Stimulated activated CD4-positive, alpha-beta T cell treated with anti-CD3 and anti-CD28 coated beads, Interleukin-1b, Interleukin-23, amount 100 ng/mL, for 1 hour (primary cell): ENCODE measurements at places on chromosomes 3 and 15.

DNA sequence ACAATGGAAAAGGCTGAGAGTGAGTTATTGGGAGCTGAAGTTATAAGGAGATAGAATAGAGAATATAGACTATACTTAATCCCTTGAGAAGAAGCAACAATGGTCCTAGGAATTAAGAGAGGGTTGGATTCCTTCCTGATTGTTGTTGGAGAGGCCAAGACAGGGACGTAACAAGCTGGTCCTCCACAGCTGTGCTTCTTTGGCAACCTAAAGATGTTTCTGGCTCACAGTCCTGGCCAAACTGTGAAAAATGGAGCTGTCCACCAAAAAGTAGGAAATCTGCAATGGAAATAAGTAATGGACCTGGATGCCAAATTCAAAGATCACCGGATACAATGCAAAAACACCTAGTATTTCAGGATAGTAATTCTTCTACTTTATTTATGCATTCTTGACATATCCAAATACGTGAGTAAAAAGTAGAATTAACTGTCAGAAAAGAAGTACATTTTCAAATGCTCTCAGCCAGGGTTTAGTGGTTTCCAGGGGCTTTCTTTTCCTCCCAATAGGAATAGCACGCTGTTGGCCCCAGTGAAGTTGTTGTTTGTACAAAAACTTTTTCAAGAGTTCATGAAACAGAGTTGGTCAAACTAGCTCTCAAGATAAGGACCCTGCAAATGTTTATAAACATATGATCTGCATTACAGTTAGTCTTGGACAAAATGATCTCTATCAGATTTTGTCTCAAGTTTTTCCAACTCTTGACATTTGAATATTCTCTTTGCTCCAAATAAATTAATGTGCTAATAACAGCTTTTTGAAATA lies 28.3 kb downstream of the CERS3 start:
- no peak for DNase-seq

GRCh38 chr15:64695561-64695992 lies 79.8 kb downstream of the RBPMS2 start:
- no peak for DNase-seq

DNA sequence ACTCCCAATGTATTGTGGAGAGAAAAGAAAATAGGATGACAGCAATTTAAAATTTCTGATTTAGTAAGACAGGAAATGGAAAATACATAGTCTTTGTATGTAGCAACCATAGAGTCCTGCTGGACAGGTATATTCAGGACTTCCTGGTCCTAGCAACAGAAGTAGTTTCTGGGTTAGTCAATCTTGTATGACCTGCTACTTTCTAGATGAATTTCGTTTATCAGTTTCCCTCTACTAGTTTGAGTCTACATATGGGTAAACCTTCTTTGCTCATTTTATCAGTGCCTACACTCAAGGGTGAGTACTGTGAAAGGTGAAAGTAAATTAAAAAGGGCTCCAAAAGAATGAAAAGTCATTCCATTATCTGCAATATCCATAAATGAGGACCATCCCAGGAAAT lies 309.8 kb downstream of the UNC13C start:
- DNase-seq: no peak

DNA sequence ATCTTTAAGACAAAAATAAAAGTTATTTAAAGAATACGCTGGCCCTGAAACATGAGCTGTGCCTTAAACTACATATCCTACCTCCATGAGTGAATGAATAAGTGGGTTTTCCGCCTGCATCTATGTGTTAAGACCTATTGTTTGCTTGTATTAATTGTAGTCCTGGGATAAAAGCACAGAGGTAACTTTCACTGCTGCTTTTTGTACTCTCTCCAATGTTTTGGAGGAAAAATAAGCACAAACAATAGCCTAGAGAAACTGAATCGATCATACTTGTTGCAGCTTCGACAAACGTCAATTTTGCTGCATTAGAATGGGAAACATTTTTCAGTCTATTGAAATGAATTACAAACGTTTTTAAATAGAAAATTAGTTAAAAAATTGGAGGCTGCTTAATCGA lies 1.3 kb upstream of the CTNNB1 start:
- no peak for DNase-seq

DNA sequence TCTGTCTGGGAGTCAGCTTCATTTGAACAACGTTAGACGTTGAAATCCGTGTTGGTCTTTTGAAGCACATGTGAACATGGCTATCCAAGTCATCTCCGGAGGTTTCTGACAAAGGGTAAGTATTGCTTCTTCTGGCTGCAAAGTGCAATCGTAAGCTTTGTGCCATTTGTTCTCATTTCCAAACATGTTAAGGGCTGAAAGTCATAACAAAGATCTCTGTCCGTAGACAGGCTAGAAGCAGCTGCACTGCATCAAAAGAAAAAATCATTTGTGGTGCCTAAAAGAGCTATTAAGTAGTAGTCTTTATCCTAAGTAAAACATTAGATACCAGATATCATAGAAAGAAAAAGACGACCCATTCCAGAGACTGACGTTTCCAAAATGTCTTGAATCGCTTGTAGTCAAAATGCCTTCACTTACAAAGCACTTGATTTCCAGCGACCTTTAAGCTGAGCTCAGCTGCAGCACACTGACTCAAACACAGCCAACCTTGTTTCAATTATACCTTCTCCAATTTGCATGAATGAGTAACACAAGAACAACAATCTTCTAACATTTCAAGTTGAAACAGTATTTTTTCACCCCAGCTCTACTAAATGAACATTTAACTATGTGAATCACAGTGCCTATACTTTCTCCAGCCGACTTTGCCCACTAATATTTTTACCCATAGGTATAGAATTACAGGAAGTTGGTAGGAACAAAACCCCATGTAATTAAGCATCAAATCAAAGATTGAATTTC lies 76.6 kb downstream of the NEDD4 start:
- no peak for DNase-seq

GRCh38 chr3:45119824-45120358 lies 26.3 kb downstream of the CDCP1 start:
- no peak for DNase-seq

DNA sequence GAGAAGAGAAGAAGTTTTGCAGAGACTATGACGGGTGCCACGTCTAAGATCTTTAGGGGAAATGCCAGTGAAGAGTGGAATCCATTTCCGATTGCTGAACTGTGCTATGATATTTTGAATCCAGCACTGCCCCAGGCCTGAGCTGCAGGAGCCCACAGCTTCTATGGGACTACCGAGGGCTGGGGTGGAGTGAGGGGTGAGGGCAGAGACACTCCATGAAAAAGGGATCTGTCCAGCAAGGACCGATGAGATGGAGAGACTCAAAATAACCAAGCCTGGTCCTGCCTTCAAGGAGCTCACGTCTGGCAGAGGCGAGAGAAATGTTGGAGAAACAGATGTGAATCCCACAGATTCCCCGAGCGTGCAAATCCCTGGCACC lies 79.8 kb upstream of the MEF2A start:
- no peak for DNase-seq

DNA sequence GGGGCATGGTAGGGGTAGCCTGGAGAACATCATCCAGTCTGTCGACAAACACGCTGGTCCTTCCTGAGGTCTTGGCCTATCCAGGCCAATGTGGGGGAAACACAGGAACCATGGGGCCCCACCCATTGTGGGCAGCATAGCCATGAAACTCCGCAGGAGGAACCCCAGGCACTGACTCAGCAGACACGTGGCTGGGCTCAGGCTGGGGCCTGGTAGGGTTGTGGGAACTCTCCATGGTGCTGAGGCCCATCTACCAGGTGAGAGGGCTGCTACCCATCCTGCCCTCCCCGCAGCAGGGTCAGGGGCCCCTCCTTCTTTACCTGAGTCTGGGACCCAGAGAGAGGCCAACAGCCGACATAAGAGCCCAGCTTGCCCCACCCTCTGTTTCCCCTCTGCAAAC lies 22.6 kb upstream of the CACNA2D2 start:
- DNase-seq: no peak

DNA sequence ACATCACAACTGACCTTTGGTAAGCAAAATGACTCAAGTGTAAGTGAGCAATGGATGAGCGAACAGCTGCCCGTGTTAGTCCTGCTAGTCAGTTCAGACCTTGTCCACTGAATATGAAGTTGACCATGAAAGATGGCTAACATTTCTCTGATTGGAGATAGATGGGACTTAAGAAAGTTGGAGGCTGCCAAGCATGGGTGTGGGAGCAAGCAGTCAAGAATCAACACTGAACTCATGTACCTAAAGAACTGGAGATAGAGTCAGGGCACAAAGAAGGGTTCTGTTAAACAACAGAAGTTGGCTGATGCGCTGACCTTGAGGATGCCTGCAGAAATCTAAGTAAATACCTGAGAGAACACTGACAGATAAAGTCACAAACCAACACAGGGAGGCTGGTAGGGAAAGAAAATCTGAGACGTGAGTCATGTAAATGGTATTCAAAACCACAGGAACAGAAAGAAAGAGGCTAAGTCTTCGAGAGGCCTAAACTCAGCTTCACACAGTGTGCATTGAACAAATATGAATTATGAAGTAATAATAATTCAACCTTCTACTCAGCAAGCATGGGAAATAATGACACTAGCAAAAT lies 30.7 kb upstream of the ANPEP start:
- no peak for DNase-seq

DNA sequence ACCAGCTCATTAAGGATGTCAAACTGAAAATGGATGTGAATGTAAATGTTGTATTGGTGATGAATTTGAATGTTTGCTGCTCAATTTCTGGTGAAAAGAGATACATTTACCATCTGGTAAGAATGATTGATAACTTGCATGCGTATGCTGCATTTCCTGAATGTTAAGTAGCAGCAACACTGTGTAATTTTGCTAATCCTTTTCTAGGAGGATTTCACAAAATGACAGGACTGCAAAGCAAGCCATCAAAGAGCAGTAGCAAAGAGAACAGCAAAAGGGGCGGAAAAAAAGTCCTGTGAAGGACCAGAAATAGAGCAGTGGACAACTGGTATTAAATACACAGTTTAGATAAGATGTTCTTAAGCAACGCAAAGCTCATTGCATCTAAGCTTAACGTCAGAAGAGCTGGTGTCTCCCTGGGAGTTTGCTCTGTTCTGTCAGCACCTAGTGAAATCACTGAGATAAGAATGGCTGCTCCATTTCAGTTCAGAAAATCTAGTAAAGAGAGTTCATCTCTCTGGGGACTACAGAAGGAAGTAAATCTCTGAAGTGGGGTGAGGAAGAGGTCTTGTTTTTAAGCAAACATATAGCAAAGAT lies 23.5 kb upstream of the PAQR5 start:
- DNase-seq: no peak

GRCh38 chr15:82137261-82137660 lies 91.4 kb upstream of the MEX3B start:
- DNase-seq: no peak

GRCh38 chr3:196222876-196223595 lies 6.7 kb downstream of the SLC51A start:
- DNase-seq: no peak

DNA sequence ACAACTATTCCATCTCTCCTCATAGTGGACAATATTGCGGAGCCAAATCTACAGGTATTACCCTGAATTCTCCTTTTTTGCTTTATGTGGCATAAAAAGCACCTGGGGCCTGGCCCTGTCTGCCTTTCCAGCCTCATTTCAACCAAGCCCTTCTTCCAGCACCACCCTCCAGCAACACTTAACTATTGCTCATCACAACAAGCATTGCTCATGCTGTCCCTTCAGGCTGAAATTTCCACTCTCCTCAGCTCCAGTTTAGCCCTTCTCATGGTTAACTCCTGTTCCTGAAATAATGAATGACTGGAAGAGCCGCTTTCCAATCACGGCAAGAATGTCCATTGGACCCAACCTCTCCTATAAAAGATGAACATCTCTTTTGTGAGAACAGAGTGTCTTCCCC lies 107.4 kb downstream of the P2RY1 start:
- DNase-seq: no peak

DNA sequence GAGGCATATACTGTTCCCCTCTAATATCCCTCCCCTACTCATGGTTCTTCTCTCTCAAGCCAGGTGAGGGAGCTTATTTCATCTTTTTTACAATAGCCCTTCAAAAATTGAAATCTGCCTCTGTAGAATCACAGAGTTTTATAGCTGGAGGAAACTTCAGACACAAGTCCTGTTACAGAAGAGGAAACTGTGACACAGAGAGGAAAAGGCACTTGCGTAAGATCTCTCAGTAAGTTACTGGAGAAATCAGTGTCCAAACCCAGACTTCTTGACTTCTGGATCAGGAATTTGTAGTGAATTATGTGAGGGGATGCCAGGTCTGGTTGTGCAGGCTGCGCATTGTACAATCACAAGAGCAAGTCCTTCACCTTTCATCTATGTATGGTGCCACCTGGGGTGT lies 4.6 kb downstream of the FGD5 start:
- no peak for DNase-seq

DNA sequence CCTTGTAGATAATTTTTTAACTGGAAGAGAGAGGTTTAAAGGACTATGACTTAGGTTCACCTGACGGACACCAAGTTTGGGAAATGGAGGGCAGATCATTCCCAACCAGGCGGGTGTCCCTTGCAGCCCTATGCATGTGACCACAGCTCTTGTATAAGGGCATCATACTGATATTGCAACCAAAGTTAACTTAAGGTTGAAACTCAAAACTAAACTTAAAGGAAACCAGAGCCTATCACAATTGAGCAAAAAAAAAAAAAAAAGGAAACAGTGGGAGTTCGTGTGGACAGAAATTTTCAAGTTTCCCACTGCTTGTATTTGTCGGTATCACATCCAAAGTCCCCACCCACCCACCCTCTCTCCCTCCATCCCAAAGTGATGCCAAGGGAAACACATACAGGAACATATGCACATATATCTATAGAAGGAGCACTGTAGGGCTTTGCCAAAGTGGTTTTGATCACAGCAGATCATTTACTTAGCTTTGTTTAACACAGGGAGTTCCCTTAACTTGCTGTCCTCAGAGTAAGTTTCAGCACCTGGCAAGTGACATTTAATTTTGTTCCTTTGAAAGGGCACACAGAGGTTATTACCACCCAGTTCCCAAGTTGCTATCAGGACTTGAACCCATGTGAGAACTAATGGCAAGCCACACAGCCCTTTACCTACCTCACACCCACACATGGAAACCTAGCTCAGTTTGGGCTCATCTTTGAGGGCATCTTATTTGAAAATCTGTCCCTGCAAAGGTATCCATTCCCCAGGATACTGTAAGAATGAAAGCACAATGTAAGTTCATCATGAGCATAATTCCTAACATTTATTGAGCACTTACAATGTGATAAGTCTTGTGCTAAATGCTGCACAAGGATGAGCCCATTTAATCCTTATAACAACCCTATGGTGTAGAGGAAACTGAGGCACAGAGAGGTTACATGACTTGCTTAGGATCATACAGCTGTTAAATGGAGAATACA lies 204.5 kb upstream of the CMC1 start:
- no peak for DNase-seq
